ENCODE measurements at places on chromosomes 12 and 14. TPM values are rescaled to one million over a fixed set of nuclear protein-coding genes. Genes with fewer than 3 reads are reported as not detected.

DNA sequence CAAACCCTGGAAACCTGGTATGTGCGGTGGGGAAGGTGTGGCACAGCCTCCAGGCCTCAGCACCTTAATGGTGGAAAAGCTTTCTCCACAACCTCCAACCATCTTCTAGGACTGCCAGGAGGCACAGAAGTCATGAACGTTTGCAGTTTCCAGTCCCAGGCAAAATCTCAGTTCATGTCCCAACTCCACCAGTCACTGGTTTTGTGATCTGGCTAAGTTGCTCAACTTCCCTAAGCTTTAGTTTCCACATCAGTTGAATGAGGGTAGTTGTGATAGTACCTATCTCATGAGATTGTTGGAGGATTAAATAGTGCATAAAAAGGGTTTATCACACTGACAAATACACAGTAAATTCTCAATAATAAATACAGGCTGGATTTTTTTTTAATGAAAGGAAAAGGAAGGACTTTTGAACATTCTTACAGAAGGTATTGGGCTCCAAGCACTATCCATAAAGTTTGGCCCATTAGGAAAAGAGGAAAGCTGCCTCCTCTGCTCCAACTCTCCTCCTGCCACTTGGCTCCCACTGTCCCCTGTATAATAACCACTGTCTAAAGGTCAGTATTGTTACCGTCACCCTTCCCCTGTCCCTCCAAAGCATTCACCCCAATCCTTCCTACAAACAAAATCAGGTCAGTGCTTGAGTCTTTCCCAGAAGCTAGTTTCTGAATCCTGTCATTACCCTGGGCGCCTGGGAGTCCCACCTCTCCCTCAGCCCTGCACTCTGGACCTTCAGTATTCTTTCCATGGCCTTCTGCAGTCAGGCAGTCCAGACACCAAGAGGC, 6.3 kb downstream of the PCK2 start:
- no peak for DNase-seq

- DNase-seq: no peak
Measured at GRCh38 chr12:113762882-113763816, 203.0 kb downstream of the RBM19 start.

GRCh38 chr14:102452302-102452701, 57.3 kb downstream of the ANKRD9 start:
- no peak for DNase-seq

The MYF6 gene
- 0.15 TPM for polyA plus RNA-seq

DNA sequence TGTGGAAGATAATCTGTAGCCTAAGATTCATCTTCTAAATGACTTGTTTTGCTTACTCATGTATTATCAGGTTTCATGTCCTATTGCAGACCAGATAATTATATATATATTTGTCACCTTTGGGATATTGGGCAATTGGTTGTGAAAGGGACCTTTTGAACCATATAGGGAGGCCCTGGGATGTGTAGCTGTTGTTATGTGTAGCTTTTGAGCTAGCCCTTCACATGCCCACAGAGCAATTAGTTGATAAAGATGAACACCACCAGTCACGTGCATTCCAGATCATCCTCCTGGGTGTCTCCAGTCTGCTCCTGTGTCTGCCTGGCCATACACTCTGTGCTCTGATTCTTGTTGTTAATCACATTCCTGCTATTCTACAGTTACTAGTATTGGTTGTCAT, 431.2 kb upstream of the FBXO33 start:
- no peak for DNase-seq

- DNase-seq: no peak
Measured at GRCh38 chr12:56728139-56728861, 3.2 kb upstream of the NACA start.

The HCAR2 gene
- 0.19 TPM for polyA plus RNA-seq

- peak; percentile 32 for DNase-seq
Measured at GRCh38 chr12:118981285-118982211, at the start of gene SRRM4. TSS of gene SRRM4 (plus strand) at chr12:118981541. CDS start at chr12:118981883, 342 bp downstream.

The EPYC gene
- polyA plus RNA-seq: 0.09 TPM

- DNase-seq: no peak
Measured at GRCh38 chr12:1911598-1912575, 6.6 kb downstream of the CACNA2D4 start.

The DCN gene
- polyA plus RNA-seq: 669 TPM

Data from right renal pelvis (tissue), 4 donors.